ENCODE measurements at places on chromosomes 5 and 9. TPM values are rescaled to one million over a fixed set of nuclear protein-coding genes. Genes with fewer than 3 reads are reported as not detected.

GRCh38 chr9:21286659-21287058 is 18.5 kb downstream of the IFNA5 start:
- no peak overlapping the region for H3K4me3 ChIP-seq
- peaks cover 11% of the 10 kb centered on the region for H3K4me1 ChIP-seq
- no peaks in the 10 kb centered on the region for H3K36me3 ChIP-seq
- H3K27ac ChIP-seq, result no peak overlapping the region

DNA sequence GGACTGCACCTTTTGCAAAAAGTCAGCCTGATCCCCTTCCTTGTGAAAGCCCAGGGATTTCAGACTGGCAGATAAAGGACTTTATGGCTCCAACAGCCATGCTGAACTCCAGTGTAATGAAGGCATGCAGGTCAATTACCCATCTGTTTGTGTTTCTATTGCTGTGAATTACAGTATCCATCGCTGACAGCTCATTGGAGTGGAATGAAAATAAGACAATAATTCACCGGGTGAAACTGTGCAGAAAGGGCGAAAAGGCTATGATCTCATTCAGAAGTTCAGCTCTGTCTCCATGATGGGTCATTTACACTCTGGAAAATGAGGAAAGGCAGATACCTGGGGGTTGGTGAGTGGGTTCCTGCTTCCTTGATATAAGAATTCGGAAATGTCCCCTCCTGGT is 148.0 kb downstream of the BRINP1 start:
- no peaks in the 10 kb centered on the region for H3K36me3 ChIP-seq
- no peaks in the 10 kb centered on the region for H3K4me1 ChIP-seq
- no peaks in the 10 kb centered on the region for H3K27me3 ChIP-seq
- DNase-seq, result no peak
- H3K4me3 ChIP-seq, result no peak overlapping the region
- H3K27ac ChIP-seq, result no peak overlapping the region

GRCh38 chr9:20662156-20662555 is 21.9 kb upstream of the FOCAD start:
- H3K27me3 ChIP-seq, result no peaks in the 10 kb centered on the region
- no peak overlapping the region for H3K27ac ChIP-seq
- no peaks in the 10 kb centered on the region for H3K4me1 ChIP-seq
- no peak for DNase-seq
- H3K4me3 ChIP-seq, result no peak overlapping the region

DNA sequence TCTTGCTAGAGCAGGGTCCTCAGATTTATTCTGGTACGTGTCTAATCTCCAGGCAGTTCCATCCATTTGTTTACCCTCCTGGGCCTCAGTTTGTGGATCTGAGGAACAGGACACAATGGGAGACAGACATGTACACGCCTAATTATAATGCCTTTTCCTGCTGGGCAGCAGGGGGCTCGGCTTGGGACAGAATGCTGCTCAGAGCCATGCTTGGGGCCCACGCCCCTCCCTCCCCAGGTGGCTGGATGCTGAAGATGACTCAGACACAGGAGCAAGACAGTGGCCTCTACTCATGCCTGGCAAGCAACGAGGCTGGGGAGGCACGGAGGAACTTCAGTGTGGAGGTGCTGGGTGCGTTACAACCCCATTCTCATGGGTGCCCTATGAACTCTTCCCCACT is 72.7 kb upstream of the ASS1 start:
- no peak overlapping the region for H3K4me3 ChIP-seq
- H3K27ac ChIP-seq, result no peak overlapping the region
- no peaks in the 10 kb centered on the region for H3K4me1 ChIP-seq
- H3K36me3 ChIP-seq, result no peaks in the 10 kb centered on the region
- no peak for DNase-seq

GRCh38 chr5:155514105-155514563 is 500.6 kb downstream of the KIF4B start:
- no peak for DNase-seq
- no peak overlapping the region for H3K27ac ChIP-seq
- H3K27me3 ChIP-seq, result no peaks in the 10 kb centered on the region

Gene DRD1
- 0.17 TPM for total RNA-seq

Gene NMUR2
- total RNA-seq, result 0.81 TPM

- H3K27me3 ChIP-seq, result no peaks in the 10 kb centered on the region
- H3K36me3 ChIP-seq, result peaks cover 23% of the 10 kb centered on the region
- DNase-seq, result peak; percentile 55
- no peaks in the 10 kb centered on the region for H3K4me1 ChIP-seq
These were observed 20.6 kb downstream of the FAM78A start for GRCh38 chr9:131255676-131256197.

Gene ZFP2
- 1.8 TPM for total RNA-seq

Data from left lung (tissue), 14 donors.